CD4-positive, alpha-beta T cell treated with Interferon alpha-2 for 1 hour (primary cell): ENCODE measurements at places on chromosomes 5 and 9.
A peak's percentile ranks its signal among the peaks of the same experiment; 100 is the strongest.

DNA sequence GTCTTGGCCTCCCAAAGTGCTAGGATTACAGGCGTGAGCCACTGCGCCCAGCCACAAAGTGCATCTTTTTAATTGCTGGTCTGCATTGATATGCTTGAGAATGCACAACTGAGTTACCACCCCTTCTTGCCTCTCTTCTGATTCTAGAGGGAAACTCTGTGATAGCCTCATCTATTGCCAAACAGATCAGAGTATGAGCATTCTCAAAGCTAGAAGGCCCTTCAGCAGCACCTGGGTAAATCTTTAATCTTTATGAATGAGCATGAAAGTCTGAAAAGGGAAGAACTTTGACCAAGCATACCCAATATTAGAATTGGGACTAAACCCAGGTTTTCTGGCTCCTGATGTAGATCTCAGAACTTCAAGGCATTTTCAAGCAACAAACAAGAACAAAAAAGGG, 298.3 kb upstream of the TNC start:
- DNase-seq = no peak

DNA sequence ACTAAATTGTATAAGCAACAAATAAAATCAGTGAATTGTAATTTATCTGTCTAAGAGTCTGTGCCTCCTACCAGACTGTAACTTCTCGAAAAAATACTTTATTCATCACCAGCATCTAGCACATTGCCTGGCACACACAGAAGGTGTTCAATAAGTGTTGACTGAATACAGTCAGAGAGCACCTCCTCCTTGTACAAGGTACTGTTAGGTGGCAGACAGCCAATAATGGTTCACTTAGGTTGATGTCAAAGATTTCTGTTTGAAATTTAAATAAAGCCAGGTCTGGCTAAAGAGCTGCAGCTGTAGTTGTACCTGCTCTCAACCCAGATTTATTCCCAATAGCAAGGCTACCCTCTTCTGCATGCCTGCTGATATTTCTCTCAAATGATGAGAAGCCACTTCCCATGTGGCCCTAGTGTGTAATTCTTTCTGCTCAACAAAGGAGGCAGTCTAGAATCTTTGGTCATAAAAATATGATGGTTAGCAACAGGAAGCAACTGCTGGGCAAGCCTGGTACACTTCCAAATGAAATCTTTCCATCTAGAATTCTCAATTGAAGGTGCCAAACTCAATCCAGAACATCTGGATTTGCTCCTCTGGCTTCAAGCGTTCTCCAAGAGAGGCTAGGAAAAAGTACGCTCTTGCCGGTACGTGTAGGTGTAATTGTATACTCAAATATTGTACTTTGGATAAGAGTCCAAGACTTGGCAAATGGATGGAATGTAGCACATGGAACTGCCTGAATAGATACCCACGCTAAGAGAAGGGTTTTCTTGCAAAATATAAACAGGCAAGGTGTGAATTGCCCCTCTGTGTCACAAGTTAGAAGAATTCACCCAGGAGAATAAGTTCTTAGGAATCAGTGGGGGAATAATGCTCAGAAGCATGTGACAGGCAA, 95.6 kb downstream of the NR6A1 start:
- no peak for DNase-seq

- no peak for DNase-seq
These were observed 31.1 kb downstream of the FBXW11 start for GRCh38 chr5:171975262-171975876.

- no peak for DNase-seq
These were observed 233.8 kb downstream of the CCDC171 start for GRCh38 chr9:15786616-15787015.

DNA sequence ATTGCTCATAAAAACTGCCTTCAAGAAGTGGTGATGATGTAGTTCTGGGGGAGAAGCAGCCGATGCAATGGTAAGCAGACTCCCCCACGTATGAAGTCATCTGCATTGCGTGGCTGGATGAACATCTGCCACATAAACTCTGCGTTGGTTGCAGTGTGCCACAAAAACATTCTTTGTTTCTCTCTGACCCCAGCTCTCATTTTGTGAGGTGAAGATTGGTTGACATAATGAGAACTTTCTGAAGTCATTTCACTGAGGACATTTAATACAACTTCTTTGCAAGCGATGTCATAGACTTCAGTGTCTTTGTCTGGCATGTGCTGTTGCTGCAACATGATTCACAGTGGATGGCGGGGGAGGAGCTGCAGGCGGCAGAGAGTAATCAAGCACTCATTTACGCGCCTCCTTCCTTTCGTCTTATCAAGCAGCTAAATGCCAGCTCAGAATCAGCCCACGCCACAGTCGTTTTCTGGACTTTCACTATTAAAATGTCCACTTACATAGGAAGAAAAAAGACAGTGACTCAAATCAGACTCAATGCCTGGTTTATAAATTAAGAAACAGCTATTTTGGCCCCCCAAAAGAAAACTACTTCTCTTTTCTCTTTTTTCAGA, 91.5 kb upstream of the NFIL3 start:
- DNase-seq = no peak

GRCh38 chr9:97638666-97639065, 5.0 kb downstream of the NCBP1 start:
- DNase-seq = no peak

GRCh38 chr5:156883316-156883875, 33.3 kb downstream of the PPP1R2B start:
- no peak for DNase-seq

DNA sequence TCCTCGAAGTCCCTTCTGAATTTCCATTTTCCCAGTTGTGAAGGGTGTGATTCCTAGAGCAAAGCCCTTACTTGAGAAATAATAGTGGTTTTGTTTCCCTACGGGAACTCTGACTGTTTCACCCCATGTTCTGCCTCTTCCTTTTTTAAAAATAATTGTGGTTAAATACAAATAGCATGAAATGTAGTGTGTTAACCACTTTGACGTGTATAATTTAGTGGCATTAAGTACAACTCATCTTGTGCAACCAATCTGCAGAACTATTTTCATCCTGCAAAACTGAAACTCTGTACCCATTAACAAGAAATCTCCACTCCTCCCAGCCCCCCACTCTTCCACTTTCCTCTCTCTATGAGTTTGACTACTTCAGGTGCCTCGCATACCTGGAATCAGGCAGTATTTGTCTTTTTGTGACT, 35.6 kb upstream of the HAND1 start:
- no peak for DNase-seq

GRCh38 chr9:27117489-27118135, 8.6 kb downstream of the TEK start:
- no peak for DNase-seq

GRCh38 chr5:151454166-151454565, 6.8 kb downstream of the SLC36A1 start:
- DNase-seq = no peak

DNA sequence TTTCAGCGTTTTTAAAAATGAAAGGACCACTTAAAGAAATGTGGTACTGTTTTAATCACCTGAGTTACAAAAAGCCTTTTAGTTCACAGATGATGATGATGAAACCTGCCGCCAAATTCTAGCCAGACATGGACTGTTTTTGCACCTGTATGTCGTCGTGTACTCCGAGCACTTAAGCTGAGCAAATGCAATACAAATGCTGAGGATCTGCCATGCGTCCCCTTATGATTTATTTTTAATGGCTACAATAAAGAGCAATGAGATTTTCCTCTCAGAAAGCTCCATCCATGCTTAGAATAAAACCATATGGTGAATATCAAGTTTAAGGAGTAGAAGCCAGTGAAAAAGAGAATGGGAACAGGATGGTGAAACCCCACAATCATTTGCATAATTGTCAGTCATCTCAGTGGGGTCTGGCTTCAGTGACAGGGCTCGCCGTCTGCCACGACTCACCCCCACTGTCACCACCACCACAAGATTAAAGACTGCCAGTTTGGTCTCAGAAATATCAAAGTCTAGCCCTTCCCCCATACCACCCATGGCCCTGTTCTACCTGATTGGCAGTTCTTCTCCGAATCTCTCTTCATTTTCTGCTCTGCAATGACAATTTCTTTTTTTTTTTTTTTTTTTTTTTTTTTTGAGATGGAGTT, 159.9 kb downstream of the GOLPH3 start:
- no peak for DNase-seq

GRCh38 chr9:113152699-113153098, 1.9 kb downstream of the SLC31A2 start:
- peak; percentile 20 for DNase-seq

GRCh38 chr5:37836592-37837413, 3.0 kb downstream of the GDNF start:
- no peak for DNase-seq

DNA sequence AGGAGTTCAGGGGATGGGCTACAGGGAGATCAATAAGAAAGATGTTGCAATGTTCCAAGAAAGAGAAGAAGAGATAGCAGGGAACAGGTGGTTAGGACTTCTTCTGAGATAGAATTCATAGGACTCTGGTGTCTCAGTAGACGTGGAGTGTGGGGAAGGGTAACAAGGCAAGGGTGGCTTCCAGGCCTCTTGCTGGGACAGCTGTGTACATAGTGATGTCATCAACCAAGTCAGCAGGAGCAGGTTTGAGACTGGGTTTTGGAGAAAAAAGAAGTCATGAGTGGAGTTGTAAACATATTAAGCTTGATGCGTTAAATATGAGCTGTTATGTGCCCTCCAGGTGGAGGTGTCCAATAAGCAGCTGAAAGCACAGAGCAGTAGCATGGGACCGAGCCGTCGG, 211.8 kb upstream of the RASEF start:
- no peak for DNase-seq

GRCh38 chr5:170319301-170319700, 21.7 kb upstream of the LCP2 start:
- no peak for DNase-seq

- no peak for DNase-seq
These were observed 11.8 kb downstream of the IL6ST start for GRCh38 chr5:55982957-55983381.

DNA sequence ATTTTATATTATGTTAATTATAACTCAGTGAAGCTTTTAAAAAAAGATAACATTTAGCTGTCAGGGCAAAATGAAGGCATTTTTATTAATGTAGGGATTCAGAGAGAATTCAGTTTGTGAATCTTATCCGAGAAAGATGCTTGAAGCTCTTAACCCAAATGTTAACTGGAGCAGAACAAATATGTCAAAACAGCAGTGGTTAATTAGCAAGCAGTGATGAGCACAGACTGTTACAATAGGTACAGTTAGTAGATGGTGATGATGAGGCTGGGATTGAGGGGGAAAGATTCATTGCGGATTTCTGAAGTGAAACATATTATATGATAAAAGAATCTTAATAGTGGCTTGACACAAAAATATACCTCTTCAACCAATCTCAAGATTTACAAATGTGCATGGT, 356.7 kb downstream of the DIRAS2 start:
- DNase-seq = no peak

DNA sequence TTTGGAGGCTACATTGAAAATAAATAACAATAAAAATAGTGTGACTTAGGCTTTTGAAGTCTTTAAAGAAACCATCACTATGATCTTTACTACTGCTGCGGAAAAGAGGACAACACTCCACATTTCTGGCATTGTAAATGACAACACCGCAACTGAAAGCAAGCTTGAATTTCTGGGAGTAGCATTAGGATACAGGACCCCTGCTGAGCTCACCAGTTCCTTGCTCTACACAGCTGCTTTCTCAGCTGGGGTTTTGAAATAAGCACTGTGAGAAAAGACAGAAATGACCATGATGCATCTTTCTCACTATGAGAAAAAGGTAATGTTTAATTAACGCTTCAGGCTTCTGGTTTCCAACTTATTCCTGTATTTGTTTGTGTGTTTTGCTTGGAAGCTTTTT, 168.0 kb downstream of the TAF11L14 start:
- DNase-seq = no peak

DNA sequence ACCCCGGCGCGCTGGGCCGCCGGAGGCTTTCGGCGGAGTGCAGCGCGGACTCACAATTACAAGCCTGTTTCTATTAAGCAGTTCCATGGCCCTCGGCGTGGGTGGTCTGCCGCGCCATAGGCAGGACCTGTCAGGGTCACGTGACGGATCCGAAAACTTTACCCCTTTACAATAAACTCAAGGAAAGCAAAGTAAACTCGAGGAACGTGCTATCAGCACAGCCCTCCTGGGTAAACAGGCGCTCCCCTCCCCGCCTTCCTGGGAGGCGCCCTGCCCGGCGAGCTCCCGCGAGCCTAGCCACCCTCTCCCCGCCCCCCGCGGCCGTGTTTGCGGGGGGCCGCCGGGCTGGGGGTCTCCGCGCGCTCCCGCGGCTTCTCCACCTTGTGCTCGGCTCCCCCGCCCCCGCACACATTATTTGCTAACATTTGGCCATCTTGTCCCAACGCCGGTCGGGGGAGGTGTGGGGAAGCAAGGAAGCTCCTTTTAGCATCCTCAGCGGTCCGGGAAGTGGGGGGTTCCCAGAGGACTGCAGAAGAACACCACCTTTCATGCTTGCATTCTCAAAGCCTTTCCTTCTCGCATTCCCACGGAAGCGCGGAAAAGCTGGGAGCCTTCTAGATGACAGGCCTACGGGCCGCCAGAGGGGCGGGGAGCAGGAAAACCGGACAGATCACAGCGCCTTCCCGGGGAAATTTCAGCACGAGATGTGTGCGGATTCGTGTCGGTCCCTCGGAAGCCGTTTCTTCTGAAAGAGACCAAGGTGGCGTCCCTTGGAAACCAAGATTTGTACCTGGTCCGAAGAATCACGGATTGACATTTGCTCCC, at the start of gene PTCH1:
TSS of gene PTCH1 (minus strand) at position 238 of the 825 bp plus-strand sequence.
- DNase-seq = no peak

- no peak for DNase-seq
These were observed 33.8 kb downstream of the CAPSL start for GRCh38 chr5:35904443-35905132.

- DNase-seq = no peak
These were observed 149.9 kb upstream of the RUSC2 start for GRCh38 chr9:35340046-35340445.
